ENCODE measurements at places on chromosomes 4 and X.

GRCh38 chr4:78749972-78750727 is 26.0 kb upstream of the BMP2K start:
- DNase-seq: peak; percentile 16

DNA sequence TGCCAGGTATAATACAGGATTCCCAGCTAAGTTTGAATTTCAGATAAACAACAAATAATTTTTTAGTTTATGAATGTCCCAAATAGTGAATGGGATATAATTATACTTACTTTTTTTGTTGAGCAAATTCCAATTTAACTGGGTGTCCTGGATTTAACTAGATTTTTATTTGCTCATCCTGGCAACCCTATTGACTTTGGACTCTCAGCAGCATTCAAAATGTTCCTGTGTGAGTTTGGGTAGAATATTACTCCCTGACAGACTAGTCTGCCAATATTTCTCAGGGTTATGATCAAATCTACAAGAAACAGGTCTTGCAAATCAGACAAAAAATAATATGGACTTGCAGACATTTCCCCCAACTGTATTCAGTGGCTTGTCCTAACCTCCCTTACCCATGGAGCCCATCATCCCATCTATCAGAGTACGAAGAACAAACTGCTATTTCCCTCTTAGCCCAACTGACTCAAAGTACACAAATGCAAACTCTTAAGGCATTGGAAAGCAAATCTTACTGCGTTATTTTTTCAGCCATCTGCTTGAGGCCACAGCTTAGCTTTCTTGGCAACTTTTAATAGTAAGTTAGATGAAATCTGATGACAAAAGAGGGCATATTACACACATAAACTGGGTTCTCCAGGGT is 20.7 kb downstream of the SETD7 start:
- DNase-seq: no peak

- no peak for DNase-seq
Observed at GRCh38 chr4:107863850-107864371, 39.2 kb downstream of the SGMS2 start.

DNA sequence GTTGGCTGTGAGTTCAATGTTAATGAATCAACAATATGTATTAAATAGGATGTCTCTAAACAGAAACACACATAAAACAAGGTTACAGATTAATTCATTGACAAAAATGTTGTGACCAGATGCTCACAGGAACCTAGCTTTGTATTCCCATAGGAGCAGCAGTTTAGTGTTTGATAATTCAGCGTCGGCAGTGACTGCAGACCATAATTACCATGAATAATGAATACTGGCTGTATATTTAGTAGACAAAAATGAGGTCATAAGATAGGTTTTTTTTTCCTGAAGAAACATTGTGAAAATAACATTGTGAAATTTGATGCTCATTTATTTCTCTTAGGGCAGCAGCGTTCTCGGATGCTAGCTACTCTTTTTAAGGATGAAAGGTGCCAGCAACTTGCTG is 27.8 kb downstream of the COPS4 start:
- no peak for DNase-seq

- DNase-seq: no peak
Observed at GRCh38 chr4:53195815-53196661, 169.8 kb downstream of the SCFD2 start.
